ENCODE measurements at places on chromosomes 2 and 18.

DNA sequence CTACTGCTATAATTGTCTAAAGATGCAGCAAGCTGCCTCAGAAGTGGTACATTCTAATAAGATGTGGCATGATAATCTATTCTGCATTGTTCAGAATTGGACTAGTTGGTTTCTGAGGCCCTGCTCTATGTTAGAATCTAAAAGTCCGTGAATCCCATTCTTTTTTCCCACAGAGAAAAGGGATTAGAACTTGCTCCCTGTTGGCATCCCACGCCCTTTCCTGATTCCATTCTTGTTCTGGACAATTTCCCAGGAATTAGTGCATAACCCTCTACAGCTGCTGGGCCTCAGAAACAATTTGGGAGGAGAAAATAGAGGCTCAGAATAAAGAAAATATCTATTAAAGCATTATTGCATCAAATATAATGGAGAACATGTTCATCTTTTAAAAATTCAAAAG, 282.7 kb downstream of the NRXN1 start:
- DNase-seq = no peak

GRCh38 chr2:20575935-20576597, 74.8 kb downstream of the HS1BP3 start:
- DNase-seq = no peak

- peak; percentile 40 for DNase-seq
These were observed 22.2 kb upstream of the YWHAQ start for GRCh38 chr2:9652898-9653479.

GRCh38 chr2:183024339-183025095, 13.7 kb downstream of the NCKAP1 start:
- no peak for DNase-seq

DNA sequence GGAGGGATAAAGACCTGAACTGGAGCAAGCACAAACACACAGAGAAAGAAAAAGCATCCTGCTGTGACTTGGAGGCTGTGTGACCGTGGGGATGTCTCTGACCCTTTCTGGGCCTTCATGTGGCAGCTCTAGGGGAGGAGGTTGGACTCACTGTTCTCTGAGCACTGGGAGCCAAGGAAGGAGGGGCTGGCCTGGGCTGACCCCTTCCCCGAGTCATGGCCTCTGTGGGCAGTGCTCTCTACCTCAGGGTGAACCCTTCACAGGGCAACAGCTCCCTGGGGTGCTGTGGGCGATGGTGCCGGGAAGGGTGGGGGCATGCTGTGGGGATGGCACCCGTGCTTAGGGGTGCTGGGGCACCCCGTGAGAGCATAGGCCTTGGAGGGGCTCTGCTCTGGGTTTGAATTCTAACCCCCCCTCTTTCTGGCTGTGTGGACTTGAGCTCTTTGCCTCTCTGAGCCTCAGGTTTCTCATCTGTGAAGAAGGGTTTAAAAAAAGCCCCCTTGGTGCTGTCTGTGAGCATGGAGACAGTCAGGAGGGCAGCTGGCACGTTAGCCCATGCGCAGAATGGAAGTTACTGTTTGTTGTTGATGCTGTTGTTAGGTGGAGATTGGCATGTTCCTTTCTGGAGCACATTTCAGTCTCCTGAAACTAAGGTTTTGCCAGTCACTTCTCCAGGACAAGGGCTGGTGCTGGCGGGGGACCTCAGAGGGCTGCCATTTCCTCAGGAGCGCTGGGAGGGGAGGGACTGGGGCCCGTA, 700 bp downstream of the TOGARAM2 start:
- DNase-seq = no peak

GRCh38 chr2:97741251-97741650, 27.9 kb downstream of the ZAP70 start:
- DNase-seq = no peak

DNA sequence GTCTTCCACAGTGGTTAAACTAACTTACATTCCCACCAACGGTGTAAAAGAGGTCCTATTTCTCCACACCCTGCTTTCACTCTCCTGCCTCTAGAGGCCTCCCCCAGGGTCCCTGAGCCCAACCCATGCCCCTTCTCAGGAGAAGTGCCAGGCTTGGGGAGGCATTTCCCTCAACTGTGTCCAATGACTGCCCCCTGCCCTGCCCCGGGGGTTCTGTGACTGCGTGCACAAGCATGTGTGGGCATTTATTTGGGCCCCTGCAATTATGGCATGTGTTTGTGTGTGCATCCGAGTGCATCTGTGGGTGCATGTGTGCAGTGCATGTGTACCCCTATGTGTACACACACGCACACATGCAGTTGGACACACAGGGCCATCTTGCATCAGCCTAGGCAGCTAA, 57.3 kb downstream of the INHBB start:
- DNase-seq = no peak

DNA sequence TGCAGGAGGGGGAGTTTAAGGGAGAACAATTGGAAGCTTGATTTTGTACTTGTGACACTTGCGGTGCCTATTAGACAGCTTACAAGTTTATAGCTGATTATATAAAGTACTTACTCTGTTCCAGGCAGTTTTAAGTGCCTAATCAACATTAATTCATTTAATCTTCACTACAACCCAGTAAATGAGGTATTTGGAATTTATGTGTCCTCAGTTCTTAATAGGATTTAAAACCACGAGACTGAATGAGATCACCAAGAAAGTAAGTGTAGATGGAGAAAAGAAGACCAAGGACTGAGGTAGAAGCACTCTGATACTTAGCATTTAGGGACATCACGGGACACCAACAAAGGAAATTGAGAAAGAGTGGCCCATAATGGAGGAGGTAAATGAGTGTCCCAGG, 49.8 kb downstream of the ZC3H15 start:
- DNase-seq = no peak

DNA sequence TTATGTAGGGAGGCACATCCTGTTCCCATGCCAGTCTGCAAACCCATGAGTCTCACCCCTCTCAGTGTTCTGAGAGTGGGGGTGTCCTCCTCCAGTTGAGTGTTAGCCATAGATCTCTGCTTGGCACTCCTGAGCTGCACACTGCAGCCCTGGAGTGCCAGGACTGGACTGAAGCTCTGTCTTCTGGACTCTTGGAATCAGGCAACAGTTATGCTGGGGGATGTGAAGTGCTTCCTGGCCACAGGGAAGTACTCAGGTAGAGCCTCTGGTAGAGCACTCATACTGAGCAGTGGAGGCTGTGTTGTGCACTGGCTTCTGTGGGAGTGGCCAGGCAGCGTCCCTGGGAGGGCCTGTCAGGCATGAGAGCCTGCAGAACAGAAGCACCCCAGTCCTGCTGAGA, 43.0 kb downstream of the SERPINB7 start:
- DNase-seq = no peak

DNA sequence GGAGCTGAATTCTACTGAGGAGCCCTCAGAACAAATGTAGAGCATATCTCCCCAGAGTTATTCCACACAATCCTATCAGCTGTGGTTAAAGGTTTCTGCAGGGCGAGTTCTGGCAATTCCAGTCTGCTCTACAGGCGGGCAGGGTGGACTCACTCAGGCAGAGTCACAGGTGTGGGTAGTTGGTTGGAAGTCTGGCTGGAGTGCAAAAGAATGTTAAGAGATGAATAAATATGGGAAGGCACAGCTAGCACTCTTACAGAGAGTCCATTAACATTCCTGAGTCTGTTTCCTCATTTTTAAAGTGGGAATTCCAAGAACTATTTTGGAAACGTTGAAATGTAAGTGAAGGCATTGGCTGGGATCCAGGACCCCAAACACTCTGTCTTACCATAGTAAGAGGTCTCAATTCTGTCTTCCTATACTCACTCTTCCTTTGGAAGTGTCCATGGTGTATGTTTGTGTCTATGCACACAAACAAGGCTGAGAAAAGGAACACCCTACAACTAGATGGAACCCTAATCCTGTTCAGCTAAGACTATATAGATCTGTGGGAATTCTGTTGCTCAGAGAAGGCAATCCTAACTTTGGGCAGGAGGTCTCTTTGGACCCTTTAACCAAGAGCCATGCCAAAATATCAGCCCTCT, 63.3 kb upstream of the AQP4 start:
- DNase-seq = no peak

GRCh38 chr2:196681510-196681909, 42.0 kb downstream of the CCDC150 start:
- no peak for DNase-seq

GRCh38 chr2:168726375-168726774, 76.1 kb upstream of the NOSTRIN start:
- DNase-seq = peak; percentile 9

DNA sequence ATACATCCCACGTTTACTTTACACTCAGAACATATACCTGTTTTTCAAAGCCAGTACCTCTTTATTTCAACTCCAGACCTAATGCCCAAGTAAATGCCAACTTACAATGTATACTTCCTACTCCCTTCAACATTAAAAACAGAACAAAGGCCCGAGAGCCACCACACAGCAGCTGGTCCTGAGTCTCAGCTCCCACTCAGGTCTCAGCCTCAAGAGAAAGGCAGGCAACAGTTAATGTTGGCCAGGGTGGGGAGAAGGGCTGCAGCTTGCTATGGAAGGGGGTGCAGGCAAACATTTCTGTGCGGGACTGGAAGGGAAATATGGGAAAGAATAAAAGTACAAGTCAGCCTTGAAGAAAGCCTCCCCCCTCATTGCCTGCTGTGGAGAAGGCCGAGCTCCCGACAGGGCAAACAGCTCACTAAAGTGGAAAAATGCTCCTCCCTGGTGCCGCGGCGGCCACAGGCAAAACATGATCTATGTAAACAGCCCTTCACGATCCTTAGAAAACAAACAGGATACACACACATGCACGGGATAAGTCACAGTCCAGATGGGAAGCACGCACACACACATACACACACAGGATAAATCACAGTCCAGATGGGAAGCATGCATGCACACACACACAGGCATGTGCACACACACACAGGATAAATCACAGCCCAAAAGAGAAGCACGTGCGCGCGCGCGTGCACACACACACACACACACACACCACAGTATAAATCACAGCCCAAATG, 67.4 kb downstream of the ADNP2 start:
- DNase-seq = no peak

GRCh38 chr2:100405403-100406119, 11.9 kb downstream of the CHST10 start:
- DNase-seq = no peak

GRCh38 chr18:65343571-65343970, 407.2 kb upstream of the CDH7 start:
- DNase-seq = no peak

DNA sequence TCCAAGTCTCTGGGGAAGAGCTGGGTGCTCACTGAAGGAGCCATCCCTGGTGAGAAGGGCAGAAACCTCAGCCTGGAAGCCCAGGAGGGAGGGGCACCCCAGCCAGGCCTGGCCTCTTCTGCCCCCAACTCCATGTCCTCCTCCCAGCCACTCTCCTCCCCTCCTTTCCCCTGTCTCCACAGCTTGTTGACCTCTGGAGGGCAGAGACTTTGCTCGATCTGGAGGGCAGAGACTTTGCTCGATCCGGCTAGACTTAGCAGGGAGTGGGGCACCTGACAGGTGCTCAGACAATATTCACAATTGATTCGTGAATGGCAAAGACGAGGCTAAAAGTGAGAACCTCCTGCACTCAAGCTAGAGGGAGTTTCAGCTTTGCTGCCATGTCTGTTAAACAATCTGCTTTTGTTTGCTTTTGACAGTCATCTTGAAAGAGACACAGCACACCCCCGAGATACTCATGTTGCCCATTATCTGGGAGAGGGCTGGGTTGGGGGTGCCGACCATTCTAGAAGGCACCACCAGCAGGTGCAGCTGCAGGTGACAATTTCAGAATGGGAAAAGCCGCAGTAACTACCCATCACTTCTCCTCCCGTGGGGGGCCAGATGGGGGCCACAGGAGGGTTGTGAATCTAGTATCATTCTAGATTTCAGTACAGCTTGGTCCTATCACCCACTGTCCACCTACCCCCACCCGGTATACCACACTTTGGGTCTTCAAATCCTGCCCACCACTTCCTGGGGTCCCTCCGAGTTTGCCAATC, 54.8 kb downstream of the DNMT3A start:
- DNase-seq = peak; percentile 43

GRCh38 chr18:45751766-45752165, 27.8 kb downstream of the SLC14A1 start:
- DNase-seq = no peak

- no peak for DNase-seq
These were observed 149.1 kb downstream of the UBR3 start for GRCh38 chr2:169976335-169976851.

- DNase-seq = no peak
These were observed 47.0 kb downstream of the PROC start for GRCh38 chr2:127465258-127465657.

DNA sequence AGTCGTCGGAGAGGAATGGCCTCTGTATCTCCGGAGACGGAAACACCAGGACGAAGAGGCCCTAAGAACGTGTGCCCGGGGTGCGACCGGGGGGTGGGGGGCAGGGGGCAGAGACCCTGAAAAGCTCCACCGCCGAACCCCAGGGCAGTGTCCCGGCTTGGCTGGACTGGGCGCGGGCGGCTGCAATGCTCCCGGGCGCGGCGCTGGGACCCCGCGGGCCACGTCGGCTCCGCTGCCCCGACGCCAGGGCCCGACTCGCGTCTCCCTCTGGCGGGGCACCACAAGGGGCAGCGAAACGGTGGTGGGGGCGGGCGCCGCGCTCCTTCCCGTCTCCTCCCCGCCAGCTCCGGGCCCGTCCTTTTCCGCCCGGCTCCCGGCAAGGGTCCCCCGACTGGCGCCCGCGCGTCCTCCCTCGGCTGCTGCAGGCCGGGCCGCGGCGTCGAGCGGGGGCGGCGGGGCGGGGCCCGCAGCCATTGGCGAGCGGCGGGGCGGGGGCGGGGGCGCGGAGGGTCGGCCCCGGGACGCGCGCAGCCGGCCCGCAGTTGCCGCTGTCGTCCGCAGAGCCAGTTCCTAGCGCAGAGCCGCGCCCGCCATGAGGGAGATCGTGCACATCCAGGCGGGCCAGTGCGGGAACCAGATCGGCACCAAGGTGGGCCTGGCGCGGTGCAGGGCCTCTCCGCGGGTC, at the start of gene TUBB6:
TUBB6 (plus strand) TSS at position 541 of the 685 bp plus-strand sequence; CDS start at position 593, 52 bp downstream.
- DNase-seq = peak; percentile 62

DNA sequence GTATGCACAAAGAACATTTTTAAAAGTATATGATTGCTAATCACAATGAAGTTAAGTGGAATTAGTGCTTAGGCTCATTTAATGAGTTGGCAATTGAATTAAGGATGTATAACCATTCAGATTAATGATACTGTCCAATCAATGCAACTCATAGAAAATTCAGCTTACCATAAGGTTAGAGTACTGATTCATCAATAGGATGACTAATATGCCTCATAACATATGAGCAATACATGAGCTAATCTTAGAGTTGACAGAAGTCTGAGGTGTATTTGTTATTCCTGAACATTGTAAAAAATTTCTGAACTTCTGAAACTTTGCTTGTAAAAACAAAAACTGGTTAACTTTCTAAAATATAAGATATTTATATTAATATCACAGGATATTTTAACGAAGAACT, 118.3 kb upstream of the NETO1 start:
- DNase-seq = no peak

- no peak for DNase-seq
These were observed 339.1 kb downstream of the SOX11 start for GRCh38 chr2:6031200-6031867.
